ENCODE measurements at places on chromosomes 3 and 15.

GRCh38 chr3:31352331-31352730, 180.4 kb upstream of the STT3B start:
- DNase-seq = no peak

- no peak for DNase-seq
Measured at GRCh38 chr15:85282504-85283115, 97.8 kb upstream of the AKAP13 start.

GRCh38 chr15:82315519-82316246, 33.6 kb downstream of the GOLGA6L10 start:
- no peak for DNase-seq

- peak; percentile 74 for DNase-seq
Measured at GRCh38 chr15:93250950-93251349, 161.9 kb upstream of the RGMA start.

- DNase-seq = no peak
Measured at GRCh38 chr3:69283496-69283895, 102.4 kb downstream of the FRMD4B start.

- DNase-seq = no peak
Measured at GRCh38 chr3:13130464-13131193, 57.4 kb upstream of the IQSEC1 start.

- DNase-seq = no peak
Measured at GRCh38 chr15:78319588-78319987, 20.2 kb upstream of the SKIC8 start.

- DNase-seq = no peak
Measured at GRCh38 chr15:72344602-72345001, 24.6 kb upstream of the CELF6 start.

- peak; percentile 59 for DNase-seq
Measured at GRCh38 chr3:66456711-66457173, 44.1 kb downstream of the LRIG1 start.
